ENCODE measurements at places on chromosomes 3 and 15.

GRCh38 chr15:77096138-77096537 is 25.2 kb upstream of the TSPAN3 start:
- no peak for DNase-seq

DNA sequence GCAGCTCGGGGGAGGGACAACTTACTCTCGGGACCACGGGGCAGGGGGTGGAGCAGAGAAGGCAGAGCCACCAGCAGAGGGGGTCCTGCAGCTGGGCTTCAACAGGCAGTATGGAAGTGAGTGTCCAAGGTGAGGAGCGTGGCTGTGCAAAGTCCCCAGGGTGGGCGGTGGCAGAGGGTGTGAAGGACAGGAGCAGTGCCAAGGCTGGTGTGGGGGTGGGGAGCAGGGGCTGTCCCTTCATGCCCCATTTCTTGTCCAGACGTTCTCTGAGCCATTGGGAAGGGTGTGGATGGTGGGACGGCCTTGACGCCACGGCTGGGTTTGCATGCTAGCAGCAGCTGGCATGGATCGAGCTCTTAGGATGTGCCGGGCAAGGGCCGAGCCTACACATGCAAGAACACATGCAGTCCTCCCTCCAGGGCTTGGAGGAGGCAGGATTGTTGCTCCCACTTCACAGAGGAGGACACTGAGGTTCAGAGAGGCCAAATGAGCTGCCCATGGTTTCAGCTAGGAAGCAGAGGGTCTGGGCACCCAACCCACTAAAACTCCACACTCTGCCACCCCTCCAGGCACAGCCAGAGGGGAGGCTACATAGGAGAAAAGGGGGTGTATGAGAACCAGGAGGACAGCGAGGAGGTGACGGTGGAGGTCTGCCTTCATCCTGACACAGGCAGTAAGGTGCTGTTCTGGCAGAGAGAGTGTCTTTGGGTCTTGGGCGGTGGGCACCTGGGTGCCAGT is 93.6 kb downstream of the TBC1D2B start:
- DNase-seq = no peak

DNA sequence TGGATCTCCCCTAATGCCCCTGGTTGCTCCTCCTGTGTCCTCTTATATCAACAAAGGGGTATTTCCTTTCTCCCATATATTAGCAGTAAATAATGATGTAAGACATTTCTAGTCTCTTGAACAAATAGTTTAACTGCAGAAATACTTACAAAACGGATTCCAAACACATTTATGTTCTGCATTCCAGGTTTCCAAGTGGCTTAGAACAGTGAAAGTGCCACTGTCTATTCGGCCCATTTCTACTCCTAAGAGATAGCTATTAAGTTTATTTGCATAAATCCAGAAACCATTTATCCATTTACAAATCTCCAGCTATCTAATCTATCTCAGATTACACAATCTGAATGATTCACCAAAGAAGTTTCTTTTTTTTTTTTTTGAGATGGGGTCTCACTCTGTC is 55.8 kb upstream of the FRMD4B start:
- DNase-seq = no peak

- no peak for DNase-seq
Measured at GRCh38 chr3:45035441-45036301, 9.6 kb downstream of the CLEC3B start.

DNA sequence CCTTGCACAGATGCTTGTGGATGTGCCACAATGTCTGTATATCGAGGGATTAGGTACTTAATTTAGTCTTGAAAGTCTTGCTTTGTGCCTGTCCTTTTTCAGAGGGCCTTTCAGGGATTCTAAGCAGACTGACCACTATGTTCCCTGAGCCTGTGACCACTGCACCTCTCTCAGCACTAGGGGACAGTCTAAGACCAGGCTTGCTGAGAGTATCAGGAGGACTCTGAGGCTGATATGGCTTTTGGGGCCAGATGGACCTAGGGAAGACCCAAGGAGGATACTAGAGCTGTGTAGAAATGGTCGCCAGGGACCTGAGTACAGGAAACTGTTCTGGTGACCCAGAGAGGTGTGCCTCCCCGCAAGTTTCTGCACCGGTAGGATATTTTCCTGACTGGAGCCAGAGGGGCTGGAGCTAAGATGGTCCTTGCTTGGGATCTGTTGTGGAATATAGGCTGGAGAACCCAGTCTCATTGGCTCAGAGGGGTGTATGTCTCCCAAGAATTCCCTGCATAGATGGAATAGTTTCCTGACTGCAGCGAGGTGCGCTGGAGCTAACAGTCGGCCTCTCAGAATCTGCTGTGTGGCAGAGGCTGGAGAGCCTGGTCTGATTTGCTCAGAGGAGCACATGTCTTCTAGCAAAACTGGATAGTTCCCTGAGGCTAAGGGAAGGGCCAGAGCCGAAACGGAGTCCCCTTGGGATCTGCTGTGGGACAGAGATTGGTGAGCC is 213.2 kb upstream of the DCBLD2 start:
- DNase-seq = no peak

DNA sequence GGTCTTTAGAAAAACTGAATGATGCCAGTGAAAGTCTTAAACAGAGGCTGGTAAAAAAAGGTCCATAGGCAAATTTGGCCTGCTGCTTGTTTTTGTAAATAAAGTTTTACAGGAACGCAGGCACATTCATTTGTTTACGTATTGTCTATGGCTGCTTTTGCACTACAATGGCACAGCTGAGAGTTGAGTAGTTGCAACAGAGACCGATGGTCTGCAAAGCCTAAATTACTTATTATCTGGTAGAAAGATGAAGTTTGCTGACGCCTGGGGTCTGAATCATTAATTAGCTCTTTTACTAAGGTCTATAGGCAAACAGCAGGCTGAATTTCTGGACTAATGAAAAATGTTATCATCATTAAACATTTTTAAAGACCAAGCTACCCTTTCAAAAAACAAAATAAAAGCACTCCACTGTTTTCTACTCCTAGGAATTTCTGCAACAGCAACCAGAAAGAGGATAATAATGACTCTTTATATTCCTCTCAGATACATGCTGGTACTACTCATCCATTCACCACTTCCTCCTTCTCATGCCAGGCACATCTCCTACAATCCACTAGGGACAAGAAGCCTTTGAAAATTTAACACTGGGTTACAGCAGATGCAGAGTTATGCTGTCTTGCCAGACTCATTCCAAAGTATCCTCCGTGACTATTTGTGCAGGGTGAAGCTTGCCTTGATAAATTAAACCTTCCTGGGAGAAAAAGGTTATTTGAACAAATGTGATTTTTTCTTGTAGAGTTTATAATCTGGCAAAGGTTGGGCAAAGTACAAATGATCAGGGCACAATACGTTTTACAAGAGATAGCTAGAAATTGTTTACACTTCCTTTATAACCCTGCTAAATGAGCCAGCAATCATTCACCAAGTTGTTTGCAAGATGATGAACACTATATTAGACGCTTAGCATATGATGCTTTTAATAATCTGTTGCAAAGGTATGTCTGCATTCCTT is 6.0 kb downstream of the GATM start:
- DNase-seq = no peak

GRCh38 chr15:66850078-66850991 is 148.3 kb downstream of the SMAD6 start:
- DNase-seq = peak; percentile 49

DNA sequence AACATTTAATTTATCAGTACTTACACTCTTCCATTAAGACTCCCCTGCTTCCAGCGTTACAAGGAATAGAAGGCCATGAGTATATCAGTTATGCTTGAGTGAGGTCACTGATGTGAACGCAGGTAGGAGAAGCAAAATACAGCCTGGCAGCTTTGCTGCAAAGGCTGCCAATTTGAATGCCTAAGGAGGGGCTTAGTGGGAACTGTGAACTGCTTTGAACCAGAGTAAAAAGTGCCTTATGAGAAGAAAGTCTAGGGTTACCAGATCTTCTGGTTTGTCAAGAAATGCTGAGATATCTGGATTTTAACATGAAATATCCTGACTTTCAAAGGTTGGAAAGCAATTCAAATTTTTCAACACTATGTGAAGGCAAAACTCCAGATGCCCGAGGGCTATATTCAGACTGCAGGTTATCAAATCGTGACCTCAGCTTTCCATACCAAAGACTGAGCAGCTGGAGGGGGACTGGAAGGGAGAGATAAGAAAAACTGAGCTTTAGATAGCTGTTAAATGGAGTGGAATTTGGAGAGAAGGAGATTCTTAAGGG is 446.3 kb upstream of the NECTIN3 start:
- DNase-seq = peak; percentile 75

GRCh38 chr15:89195836-89196235 is 25.5 kb downstream of the RLBP1 start:
- DNase-seq = no peak

- DNase-seq = no peak
Measured at GRCh38 chr3:24192469-24193056, 247.5 kb downstream of the NR1D2 start.

- DNase-seq = no peak
Measured at GRCh38 chr3:193078996-193079753, 161.5 kb upstream of the MB21D2 start.

DNA sequence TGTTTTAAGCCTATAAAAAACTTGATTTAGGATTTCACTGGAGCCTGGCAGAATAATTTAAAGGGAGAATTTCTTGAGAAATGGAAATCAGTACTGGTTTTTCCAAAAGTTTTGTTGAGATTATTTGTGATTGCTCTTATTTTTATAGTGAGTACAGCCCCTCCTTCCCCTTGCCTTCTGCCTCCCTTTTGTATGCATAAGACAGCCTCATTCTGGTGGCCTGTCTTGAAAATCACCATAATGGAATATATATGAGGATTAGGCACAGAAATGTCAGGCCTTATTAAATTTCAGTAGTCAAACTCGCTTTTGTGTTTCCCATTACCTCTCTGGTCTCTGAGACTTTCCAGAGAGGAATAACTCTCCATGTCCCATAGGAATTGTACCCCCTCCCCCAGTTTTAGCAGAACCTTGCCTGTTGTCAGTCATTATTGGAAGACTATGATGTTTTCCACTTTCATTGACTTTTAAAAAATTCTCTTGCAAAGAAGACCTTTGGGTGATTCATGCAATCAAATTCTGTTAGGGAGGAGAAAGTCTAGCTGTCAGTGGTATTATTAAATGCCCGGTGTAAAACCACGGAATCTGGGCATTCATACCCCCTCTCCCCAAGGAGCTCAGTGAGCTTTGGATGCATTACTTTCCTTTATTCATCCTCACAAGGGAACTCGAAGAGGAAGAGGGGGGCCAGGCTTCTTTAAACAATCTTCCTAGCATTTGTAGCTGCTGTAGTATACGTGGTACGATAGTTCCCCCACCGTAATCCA is 171.6 kb upstream of the TSC22D2 start:
- no peak for DNase-seq

GRCh38 chr3:133828576-133829309 is 23.1 kb downstream of the SRPRB start:
- DNase-seq = no peak

- DNase-seq = no peak
Measured at GRCh38 chr3:100781301-100781700, 72.0 kb downstream of the TFG start.

DNA sequence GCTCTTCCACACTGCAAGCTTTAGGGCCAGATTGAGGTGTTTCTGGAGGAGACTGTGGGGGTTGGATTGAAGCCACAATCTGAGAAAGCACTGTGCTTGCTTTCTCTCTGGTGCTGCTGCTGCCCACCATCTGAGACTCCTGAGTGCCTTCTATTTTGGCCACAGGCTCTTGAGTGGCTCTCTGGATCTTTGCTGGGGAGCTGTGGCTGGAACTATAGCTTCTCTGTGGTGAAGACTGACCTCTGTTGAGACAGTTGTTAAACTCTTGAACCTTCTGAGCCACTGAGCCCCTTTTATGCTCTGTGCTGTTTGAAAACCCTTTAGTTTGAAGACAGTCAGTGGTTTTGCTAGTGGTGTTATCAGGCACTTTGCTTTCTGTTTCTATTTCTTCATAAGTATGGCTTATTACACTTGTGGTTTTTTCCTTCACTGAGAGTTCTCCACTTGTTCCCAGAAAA is 108.7 kb upstream of the TSPAN3 start:
- DNase-seq = no peak

DNA sequence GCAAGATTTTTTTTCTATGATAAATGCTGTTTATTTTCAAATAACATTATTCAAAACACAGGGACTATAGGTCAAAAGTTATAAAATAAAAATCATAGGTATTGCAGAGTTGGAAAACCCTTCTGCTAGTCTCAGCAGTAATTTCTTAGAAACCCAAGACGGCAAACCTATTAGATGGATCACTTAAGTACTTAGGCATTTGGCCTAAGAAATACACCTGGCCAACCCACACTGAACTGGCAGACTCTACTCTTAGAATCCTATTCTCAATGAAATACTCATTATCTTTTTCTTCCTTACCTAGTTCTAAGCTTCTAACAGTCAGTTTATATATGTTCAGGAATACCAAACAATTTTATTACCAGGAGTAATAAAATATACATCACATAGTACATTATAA is 30.5 kb upstream of the RIOX2 start:
- DNase-seq = no peak

- DNase-seq = no peak
Measured at GRCh38 chr3:17090280-17090983, 205.7 kb downstream of the PLCL2 start.

- no peak for DNase-seq
Measured at GRCh38 chr15:98547275-98547674, 101.1 kb upstream of the IGF1R start.

DNA sequence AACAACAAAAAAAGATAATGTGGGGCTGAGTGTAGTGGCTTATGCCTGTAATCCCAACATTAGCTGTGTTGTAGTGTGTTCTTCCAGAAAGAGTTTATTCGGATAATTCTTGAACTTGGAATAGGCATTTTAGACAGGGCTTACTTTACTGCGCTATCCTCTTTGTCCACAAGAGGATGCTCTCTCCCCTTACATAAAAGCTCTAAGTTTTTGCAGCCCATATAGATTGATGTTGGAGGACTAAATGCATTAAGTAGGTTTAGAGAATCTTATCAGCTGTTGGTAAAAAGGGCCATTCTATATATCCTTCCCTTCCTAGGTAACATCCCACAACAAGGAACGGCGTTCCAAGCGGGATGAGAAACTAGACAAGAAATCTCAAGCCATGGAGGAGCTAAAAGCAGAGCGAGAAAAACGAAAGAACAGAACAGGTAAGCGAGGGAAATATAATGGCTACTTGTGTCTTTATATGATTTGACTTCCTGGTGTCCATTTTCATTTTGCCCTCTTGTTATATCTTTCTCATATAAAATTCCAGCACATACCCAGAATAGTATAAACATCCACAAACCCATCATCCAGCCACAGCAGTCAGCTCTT is 27.8 kb upstream of the ITPKA start:
- peak; percentile 78 for DNase-seq

GRCh38 chr3:143430568-143430967 is 311.0 kb downstream of the CHST2 start:
- no peak for DNase-seq

Measured in erythroblast (primary cell).